HuH-7.5 (cell line): ENCODE measurements at places on chromosomes 3 and 15.

- DNase-seq = no peak
Observed at GRCh38 chr3:41907330-41908073, 54.4 kb downstream of the ULK4 start.

GRCh38 chr3:55487381-55488241 lies 505 bp upstream of the WNT5A start:
- DNase-seq = no peak

GRCh38 chr3:9947025-9947995 lies 4.9 kb downstream of the PRRT3 start:
- DNase-seq = peak; percentile 96

- DNase-seq = no peak
Observed at GRCh38 chr3:55708242-55708641, 221.1 kb upstream of the WNT5A start.

DNA sequence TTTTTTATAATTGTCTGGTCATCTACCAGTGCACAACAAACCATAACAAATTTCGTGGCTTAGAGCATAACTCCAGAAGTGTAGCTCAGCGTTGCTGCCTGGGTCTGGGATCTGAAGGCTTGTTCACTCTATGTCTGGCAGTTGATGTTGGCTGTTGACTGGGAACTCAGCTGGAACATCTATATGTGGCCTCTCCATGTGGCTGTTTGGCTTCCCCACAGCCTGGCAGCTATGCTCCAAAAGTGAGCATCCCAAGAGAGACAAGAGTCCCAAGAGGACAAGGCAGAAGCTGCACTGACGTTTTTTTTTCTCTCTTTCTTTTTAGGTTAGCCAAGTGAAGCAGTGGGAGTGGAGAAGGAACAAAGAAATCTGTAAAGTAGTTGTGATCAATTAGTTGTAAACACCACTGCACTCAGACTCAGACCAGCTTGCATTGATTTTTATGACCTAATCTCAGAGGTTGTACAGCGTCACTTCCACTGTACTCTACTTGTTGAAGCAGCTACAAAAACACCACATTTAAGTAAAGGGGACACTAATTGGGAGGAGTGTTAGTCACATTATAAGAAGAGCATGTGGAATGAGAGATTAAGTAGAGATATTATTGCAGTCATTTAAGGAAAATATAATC lies 2.5 kb upstream of the GPR176 start:
- DNase-seq = no peak
